ENCODE measurements at places on chromosomes 3 and 15. TPM values are rescaled to one million over a fixed set of nuclear protein-coding genes. Genes with fewer than 3 reads are reported as not detected.

The REC114 gene
- polyA plus RNA-seq, result not detected

The PIGBOS1 gene
- polyA plus RNA-seq, result 21.0 TPM

GRCh38 chr15:81724536-81724935 lies 321.3 kb downstream of the MEX3B start:
- DNase-seq, result no peak

The SNUPN gene
- polyA plus RNA-seq, result 37.4 TPM

- no peak for DNase-seq
These were observed 43.4 kb downstream of the ESYT3 start for GRCh38 chr3:138477801-138478200.

DNA sequence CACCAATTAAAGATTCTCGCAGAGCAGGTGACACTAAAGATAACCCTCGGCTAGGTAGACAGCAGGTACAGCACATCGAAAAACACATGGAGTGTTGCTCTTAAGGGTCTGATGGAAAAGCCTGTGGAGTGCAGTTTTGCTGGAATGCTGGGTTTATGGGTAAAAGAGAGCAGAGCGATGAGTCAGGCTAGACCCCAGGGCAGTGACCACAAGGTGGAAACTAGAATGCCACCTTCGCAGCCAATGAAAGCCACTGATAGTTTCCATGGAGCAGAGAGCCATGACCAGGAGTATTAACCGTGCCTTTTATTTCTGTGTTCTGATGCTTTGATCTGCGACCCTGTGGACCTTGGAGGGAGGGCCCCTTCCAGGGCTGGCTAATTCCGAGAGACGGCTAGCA lies 149.8 kb downstream of the GABRB3 start:
- DNase-seq, result no peak

The ENTPD3 gene
- polyA plus RNA-seq, result 1.1 TPM

- DNase-seq, result peak; percentile 57
These were observed 75.5 kb downstream of the NEDD4 start for GRCh38 chr15:55917881-55918296.

DNA sequence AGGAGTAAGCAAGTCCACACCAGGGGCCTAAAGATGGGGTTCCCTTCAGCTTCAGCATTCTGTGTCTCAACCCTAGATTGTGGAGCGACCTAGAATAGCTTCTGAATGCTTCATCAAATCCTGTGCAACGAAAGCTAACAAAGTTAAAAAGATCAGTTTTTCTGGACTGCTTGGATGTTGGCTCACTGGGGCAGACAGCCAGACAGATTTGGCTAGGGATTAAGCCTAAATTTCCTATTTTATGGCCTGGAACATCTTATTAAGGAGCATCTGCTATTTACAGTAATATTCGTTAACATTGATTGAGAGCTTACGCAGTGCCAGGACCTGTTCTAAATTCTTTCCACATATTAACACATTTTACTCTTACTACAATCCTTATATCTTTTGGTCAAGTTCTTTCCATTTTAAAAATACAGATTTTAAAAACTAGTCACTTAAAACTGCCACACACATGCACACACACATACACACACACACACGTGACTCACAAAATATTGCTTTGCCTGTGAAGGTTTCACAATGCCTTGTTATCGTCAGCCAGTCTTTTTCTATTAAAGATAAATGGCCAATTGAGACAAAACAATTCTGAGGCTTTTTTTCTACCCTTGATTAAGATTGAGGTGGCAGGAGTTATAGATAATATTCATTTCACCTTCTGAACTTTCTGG lies 173.3 kb upstream of the SNTN start:
- DNase-seq, result no peak

GRCh38 chr15:61687124-61687523 lies 373.1 kb downstream of the VPS13C start:
- no peak for DNase-seq

DNA sequence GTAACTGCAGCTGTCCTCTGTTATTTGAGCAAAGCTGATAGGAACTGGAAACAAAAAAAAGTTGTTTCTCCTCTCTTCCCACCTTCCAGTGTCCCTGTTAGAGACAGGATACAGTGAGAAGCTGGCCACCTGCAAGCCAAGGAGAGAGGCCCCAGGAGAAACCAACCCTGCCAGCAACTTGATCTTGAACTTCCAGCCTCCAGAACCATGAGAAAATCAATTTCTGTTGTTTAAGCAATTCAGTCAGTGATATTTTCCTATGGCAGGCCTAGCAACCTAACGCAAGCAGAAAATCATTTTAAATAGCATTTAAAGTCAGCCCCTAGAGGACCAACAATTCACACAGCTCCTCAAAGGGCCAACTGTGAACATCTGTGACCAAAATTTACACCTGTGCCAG lies 291.3 kb downstream of the OXSM start:
- DNase-seq, result no peak

- no peak for DNase-seq
These were observed 33.3 kb downstream of the FMN1 start for GRCh38 chr15:33161209-33161608.

GRCh38 chr3:45716790-45717336 lies 27.7 kb downstream of the SACM1L start:
- no peak for DNase-seq

- no peak for DNase-seq
These were observed 36.5 kb downstream of the ATP13A3 start for GRCh38 chr3:194450341-194450740.

The BUB1B gene
- polyA plus RNA-seq, result 0.69 TPM

GRCh38 chr3:18438586-18438985 lies 13.4 kb upstream of the SATB1 start:
- no peak for DNase-seq

GRCh38 chr3:133300102-133300501 lies 99.8 kb upstream of the BFSP2 start:
- DNase-seq, result no peak

The EXD1 gene
- not detected for polyA plus RNA-seq

DNA sequence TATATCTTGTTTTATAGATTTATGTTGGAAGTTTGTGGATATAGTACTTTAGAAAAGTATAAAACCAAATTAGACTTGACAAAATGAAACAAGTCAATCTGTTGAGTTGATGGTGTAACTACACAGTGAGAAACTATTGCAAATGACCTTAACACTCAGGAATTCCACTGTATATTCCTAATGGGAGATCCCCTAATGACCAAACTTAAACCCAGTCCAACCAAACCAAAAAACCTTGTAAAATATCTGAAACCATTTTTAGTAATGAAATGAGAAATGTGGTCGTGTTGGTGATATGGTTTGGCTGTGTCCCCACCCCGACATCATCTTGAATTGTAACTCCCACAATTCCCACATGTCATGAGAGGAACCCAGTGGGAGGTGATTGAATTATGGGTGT lies 31.9 kb upstream of the ATP13A3 start:
- DNase-seq, result no peak

GRCh38 chr3:163474766-163475165 lies 1603.5 kb downstream of the SI start:
- DNase-seq, result no peak

The LYZL4 gene
- polyA plus RNA-seq, result not detected

The ACTC1 gene
- polyA plus RNA-seq, result 7.4 TPM

DNA sequence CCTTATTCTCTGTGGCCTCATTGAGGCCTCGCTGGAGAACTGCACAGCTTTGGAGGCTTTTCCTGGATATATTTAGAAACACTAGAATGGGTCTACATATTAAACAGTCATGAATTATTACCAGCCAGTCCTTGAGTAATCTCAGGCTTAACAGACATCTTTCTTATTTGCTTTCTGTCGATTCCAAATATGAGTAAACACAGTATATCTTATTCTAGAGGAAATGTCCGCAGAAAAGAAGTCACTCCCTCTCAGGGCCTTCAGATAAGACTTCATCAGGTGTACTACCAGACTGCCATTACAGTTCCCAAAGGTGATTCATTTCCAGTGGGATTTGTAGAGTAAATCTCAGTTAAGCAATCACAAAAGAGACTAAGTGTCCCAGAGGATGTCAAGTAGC lies 310.7 kb downstream of the RBMS3 start:
- DNase-seq, result no peak

The SPRED1 gene
- polyA plus RNA-seq, result 4.6 TPM

- DNase-seq, result no peak
These were observed 43.5 kb downstream of the ATP13A5 start for GRCh38 chr3:193335031-193335430.

- DNase-seq, result no peak
These were observed 1022.3 kb downstream of the EPHA3 start for GRCh38 chr3:90129730-90130129.

The VIPR1 gene
- 5.3 TPM for polyA plus RNA-seq

The TMEM212 gene
- polyA plus RNA-seq, result not detected

The SPINK8 gene
- not detected for polyA plus RNA-seq

The CNTN3 gene
- polyA plus RNA-seq, result 3.8 TPM

DNA sequence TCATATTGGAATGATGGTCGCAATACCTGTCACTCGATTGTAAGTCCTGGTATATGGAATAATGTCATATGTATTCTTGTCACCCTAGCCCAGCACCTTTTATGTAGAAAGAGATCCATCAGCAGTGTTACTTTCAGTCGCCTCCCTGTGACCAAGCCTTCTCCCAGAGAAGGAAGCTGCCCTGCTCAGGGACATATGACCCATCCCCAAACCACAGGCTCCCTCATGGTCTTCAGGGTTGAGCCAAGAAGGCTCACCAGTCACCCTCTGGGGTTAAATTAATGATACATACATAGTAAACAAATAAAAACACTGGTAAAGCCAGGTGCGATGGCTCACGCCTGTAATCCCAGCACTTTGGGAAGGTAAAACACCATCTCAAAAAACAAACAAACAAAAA lies 4.6 kb upstream of the MFGE8 start:
- DNase-seq, result no peak

DNA sequence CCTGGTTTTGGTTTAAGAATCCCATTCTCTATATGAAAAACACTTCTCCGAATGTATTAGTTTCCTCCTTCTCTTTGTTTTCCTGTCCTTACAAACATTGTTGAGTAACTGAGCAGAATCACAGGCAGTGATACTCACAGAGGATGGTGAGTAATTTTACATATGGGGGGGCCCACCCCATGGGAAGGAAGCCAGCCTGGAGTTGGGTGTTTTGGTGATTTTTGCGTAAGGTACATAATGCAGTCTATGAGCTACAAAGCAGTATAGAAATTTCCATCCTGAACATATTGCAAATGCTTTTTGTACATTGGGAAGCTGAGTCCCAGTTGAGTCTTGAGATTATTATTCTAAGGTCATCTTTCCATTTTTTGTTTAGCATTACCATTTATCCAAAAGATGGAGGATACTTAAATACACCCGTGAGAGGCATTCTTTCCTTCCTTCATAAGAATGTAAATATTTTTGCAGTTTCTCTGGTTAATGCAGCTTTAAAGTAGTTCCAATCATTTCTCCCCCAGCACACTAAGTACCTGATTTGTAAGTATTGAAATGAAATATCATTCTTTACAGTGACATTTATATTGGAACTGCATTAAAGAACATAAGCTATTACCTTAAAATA lies 476.8 kb downstream of the AGBL1 start:
- no peak for DNase-seq

DNA sequence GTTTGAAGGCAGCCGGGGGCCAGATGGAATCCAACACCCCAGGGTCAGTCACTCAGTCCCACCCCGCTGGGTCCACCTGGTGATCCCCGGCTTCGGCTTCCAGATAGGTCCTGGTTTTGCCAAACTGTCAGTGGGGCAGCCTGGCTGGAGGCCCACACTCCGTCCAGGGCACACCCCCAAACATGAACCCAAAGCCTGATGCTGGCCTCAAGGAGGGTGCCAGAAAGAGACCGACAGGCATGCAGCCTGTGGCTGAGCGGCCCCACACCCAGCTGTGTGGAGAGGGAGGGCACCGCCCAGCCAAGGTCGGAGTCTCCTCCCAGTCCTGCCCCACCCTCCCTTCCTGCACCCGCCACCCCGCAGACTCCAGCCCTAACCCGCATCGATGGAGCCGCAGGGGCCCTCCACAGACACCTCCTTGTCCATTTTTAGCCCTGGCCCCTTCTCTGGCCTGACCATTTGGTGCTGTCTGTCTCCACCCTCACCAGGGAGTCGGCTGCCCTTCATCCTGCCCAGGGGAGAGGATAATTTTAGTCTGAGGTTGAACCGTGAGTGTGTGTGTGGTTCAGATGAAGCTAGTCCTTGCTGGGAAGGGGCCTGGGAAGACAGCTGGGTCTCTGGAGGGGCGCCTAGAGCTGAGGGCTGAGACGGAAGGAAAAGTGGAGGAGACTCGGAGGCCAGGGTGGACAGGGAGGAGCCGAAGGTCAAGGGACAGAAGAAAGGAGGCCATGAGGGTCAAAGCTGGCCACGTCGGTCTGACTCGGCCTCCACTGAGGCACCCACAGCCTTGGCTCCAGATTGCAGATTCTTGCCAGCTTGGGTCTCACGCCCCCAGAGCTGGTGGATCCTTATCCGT lies 23.1 kb downstream of the TNK2 start:
- DNase-seq, result no peak

GRCh38 chr15:82873000-82873680 lies 63.7 kb downstream of the WHAMM start:
- no peak for DNase-seq

DNA sequence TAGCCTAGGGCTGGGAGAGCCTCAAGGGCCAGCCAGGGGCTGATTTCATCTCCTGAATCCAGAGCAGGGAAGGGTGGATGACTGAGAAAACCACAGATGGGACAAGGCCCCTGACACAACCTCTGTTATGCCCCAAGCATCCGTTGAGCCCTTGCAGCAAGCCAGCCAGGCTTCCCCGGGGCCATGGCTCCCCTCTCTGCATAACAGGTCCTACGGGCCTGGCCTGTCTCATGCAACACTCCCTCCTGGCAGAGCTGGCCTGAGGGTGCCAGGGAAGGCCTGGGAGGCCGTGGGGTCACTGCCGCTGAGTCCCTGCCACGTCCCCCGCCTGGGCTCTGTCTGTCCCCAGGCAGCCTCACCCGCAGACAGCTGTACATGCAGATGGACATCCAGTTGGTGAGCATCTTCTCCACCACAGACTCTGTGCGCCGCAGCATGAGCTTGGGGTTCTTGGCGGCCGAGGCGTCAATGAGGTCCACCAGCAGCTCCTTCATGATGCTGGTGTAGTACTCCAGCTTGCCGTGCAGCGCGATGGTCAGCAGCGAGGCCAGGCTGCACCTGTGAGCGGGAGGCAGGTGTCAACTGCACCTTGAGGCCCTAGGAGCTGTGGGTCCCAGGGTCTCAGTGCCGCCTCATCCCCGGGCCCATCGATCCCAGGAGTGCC lies 22.1 kb downstream of the H1-8 start:
- DNase-seq, result no peak

DNA sequence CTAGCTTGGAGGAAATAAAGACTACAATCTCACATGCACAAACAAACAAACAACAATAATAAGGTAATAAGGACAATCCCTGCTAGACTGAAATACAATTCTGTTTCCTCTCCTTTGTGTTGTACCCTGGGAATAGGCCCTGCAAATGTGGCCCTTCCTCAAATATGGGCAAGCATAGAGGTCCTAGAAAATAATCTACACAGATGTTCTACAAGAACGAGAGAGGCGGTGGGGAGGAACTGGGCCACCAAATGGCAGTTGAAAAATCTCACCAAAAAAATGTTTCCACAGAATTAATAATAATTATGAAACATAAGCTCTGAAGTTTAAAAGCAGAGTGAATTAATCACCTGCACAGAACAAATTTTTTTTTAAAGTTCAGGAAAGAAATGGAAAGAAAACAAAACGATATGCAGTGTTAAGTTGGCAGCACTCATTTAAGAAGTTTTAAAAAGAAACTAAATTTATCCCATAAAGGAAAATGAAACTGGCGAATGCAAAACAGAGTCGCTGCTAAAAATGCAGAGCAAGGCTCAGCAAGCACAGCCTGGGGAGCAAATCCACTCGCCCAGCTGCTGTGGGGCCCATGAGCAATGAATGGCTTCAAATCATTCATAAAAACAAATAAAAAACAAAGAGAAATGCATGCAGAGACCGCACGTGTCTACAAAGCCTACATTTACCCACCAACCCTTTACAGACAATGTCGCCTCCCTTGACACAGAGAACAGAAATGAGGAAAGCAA lies 475.4 kb downstream of the OCA2 start:
- no peak for DNase-seq
